ENCODE measurements at places on chromosomes 13 and 19. TPM values are rescaled to one million over a fixed set of nuclear protein-coding genes. Genes with fewer than 3 reads are reported as not detected.
A peak's percentile ranks its signal among the peaks of the same experiment; 100 is the strongest.

GRCh38 chr13:46184277-46184699, 2.3 kb upstream of the LCP1 start:
- DNase-seq, result peak; percentile 61

WDR88 gene
- not detected for polyA plus RNA-seq

GRCh38 chr19:56613639-56614038, 18.5 kb downstream of the ZNF71 start:
- no peak for DNase-seq

DNA sequence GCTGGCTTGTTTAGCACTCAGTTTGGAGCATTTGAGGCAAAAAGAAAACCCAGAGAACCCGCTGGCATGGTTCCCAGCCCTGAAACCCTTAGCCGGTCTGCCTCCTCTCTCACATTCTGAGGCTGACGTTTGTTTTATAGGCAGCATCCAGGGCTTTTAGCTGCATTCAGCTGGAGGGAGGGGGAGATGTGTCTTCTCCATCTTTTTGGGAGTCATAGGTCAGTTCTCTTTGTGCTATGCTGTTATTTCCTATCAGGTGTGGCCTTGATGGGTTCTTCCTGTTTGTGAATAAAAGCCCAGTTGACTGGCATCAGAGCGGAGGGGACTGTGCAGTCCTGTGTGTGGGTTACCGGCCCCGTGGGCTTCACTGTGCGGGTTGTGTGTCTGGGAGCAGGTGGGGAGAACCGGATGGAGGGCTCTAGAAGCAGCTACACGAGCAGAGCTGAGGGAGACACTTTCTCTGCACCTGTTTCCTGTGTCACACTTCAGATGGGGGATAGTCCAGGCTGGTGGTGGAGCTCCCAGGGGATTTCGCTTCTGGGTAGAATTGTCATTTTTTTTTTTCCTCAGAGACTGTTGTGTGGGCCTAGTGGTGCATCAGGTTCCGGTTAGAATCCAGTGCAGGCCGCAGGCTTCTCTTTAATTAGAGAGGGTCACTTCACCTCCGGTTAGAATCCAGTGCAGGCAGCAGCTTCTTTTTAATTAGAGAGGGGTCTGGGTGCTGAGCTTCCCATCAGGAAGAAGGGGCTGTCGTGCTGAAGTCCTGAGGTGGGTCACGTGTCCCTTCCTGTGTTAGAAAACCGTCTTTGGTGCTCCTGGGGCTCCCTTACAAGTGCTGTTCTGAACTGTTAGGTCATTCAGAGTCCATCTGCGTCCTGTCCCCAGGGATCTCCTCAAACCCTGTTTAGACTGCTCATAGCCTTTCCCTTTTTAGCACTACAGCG, 69.6 kb downstream of the ARHGEF7 start:
- DNase-seq, result no peak

DNA sequence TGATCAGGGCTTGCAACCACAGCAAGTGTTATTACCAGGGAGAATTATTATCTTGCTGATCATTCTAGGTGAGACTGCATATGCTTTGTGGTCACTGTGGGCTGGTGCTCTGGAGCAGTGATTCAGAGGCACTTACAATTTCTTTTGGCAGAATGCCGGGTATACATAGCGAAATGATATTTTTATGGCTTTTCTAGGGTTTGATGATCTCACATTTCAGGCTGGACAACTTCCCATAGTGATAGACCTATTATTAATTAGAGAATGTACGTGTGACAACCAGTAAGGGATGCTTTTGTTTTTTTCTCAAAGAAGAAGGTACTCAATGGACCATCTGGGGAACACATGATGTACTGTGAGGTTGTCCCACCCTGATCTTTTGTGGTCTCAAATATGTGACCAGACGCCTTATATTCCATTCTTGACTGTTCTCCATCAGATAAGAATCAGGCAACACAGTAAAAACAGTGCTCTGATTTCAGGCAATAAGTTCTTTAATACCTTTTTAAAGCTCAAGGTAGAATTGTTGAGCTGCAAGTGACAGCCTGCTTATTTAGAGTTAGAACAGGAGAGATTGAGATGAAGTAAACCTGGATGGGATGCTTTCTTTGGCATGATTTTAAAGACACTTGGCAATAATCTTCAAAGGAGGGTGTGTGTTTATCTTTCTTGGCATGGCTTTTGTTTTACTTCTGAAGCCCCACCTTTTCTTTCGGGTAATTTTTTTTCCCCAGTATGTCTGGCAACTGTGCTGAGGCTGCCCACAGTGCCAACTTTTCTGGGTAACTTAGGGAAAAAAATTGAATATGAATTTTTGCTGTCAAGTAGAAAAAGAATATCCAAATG, 27.4 kb upstream of the SCEL start:
- no peak for DNase-seq

- no peak for DNase-seq
These were observed 27.1 kb downstream of the MEGF8 start for GRCh38 chr19:42352301-42353259.

DNA sequence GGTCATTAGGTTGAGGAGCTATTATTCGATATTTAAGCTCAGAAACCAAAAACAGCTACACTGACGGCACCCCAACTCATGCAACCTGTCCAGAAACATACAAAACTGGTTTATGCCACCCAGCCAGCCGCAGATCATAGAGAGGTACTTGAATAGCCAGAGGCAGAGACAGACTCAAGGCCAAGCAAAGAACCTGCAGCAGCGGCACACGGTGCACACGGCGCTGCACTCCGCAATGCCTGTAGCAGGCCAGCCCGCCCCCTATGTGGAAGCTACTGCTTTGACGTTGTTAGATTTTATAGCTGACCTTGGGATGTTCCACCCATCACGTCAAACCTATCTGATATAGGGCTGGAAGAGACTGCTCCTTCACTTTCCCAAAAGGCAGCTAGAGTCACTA, 11.9 kb upstream of the DHRS12 start:
- no peak for DNase-seq

- no peak for DNase-seq
These were observed 32.0 kb downstream of the MPHOSPH8 start for GRCh38 chr13:19665427-19665859.

Measured in CD14-positive monocyte (primary cell).